Stimulated activated CD8-positive, alpha-beta memory T cell treated with anti-CD3 and anti-CD28 coated beads, Interleukin-2, amount 100 ng/mL, for 1 hour (primary cell): ENCODE measurements at places on chromosomes 2 and 18.

DNA sequence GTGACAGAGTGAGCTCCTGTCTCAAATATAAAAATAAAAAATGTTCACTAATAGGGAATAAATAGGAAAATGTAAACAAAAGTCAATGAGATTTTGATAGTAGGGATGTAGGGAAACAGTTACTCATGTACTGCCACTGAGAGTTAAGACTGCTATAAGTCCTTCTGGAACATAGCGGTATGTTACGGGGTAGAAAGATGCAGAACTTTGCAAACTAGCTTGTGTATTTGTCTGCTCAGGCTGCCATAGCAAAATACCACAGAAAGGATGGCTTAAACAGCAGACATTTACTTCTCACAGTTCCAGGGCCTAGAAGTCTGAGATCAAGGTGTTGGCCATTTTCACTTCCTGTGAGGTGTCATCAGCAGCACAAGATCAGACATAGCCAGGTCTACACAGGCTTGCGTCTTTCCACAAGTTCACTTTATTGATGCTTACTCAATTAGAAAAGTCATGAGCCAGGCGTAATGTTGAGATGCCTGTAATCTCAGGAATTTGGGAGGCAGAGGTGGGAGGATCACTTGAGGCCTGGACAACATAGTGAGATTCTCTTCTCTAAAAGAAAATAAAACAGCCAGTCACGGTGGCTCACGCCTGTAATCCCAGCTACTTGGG lies 8.8 kb downstream of the TXNDC2 start:
- no peak for DNase-seq

DNA sequence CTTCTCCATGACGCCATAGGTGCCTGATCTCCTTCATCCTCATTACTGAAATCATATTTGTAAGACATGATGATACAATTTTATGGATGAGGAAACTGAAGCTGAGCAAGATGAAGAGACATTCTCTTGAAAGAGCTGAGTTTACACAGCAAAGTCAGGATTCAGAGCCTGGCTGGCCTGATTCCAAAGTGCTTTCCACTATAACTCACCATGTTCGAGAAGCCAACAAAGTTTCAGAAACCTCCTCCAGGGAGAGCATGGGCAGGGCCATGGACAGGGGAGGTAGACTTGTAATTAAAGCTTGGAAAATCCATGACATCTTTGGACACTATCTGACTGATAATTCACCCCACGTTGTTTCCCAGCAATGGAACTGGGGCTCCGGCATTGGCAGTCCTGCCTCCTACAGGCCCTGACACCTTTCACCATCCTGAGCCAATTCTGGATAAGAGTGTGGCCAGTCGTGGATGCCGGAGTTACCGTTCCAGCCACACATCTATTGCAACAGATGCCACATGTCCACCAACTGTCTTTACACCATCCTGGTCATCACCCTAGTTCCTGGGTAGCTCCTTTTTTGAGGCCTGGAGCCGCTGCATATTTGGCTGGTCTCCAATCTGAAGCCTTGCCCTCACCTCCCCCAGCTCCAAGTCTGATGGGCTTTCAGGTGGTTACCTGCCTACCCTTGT lies 85.0 kb upstream of the PPP1CB start:
- DNase-seq, result no peak

- DNase-seq, result no peak
Measured at GRCh38 chr2:118053681-118054080, 34.6 kb upstream of the INSIG2 start.

GRCh38 chr2:16201848-16202247 lies 261.5 kb downstream of the MYCN start:
- no peak for DNase-seq

- no peak for DNase-seq
Measured at GRCh38 chr2:15732341-15733077, 140.8 kb downstream of the DDX1 start.

- no peak for DNase-seq
Measured at GRCh38 chr2:52732849-52733395, 1034.7 kb upstream of the CHAC2 start.

GRCh38 chr18:13441736-13442135 lies 223.2 kb downstream of the LDLRAD4 start:
- no peak for DNase-seq

GRCh38 chr2:174752403-174753037 lies 11.8 kb downstream of the CHRNA1 start:
- DNase-seq, result no peak

DNA sequence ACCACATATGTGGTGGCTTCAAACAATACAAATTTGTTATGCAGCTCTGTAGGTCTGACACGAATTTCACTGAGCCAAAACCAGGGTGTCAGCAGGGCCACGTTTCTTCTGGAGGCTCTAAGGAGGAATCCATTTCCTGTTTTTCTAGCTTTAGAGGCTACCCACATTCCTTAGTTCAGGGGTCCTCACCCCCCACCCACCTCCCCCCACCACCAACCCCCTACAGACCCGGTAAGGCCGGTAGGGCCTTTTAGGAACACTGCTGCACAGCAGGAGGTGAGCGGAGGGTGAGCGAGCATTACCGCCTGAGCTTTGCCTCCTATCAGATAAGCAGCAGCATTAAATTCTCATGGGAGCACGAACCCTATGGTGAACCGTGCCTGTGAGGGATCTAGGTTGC lies 10.6 kb upstream of the SLC39A10 start:
- DNase-seq, result no peak

GRCh38 chr2:201172279-201172678 lies 10.7 kb upstream of the CASP10 start:
- no peak for DNase-seq

DNA sequence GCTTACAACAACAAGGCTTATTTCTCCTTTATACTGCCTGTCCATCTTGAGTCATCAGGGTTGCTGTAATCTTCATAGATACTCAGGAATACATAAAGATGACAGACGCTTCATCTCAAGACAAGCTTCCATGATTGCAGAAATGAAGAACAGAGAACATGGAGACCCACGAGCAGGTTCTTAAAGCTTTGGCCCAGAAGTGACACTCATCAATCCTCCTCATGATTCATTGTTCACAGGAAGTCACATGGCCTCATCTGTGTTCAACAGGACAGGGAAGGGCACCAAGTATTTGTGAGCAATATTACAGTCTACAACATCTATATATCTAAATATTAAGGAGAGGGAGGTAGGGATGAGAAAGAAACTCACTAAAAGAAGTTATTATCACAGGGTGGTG lies 36.5 kb upstream of the PGAP1 start:
- no peak for DNase-seq

DNA sequence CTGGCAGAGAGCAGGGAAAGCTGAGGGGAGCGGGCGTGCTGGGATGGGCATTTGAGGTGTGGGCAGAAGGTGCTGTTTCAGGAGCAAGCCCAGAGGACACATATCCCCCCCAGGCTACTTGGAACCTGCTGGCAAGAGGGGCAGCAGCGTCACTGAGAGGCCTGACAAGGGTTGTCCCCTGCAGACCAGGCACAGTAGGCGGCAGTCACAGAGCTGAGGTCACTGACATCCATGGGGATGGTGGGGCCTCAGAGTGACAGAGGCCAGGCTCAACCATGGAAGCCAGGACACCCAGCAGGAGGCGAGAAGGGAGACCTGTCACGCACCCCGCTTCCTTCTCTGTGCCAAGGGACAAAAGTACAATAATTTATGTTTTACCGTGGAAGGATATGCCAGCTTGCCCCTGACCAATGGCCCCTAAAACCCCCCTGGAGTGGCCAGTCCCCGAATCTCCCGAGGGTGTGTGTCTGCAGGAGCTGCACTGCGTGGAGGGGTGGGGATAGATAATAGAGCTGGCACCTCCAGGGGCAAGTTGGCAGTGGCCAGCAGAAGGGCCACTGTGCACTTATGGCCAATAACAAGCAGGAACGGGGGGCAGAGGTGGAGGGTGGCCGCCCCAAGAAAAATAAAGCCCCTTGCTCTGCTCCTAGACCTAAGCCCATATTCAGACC lies 86.3 kb upstream of the SLC66A3 start:
- DNase-seq, result no peak

DNA sequence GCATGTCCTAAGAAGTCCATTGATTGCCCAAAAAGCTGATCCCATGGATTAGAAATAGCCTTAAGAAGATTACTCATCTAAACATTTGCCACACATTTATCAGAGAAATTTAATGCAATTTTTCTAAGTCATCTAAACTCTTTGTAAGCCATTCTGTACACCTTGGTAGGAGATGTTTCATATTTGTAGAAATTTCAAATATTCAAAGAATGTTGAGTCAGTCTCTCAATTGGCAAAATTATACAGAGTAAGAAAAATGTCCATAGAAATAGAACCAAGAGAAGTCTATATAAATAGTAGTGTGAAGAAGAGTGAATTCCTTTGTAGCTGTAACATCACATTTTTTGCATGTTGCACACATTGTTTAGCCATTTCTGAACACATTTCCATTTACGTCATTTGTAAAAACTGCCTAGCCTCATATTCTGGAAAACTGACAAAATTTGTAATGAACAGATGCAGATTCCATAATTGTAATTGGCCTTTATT lies 128.6 kb downstream of the MSTN start:
- DNase-seq, result no peak

- no peak for DNase-seq
Measured at GRCh38 chr2:163723881-163724280, 11.9 kb downstream of the FIGN start.

DNA sequence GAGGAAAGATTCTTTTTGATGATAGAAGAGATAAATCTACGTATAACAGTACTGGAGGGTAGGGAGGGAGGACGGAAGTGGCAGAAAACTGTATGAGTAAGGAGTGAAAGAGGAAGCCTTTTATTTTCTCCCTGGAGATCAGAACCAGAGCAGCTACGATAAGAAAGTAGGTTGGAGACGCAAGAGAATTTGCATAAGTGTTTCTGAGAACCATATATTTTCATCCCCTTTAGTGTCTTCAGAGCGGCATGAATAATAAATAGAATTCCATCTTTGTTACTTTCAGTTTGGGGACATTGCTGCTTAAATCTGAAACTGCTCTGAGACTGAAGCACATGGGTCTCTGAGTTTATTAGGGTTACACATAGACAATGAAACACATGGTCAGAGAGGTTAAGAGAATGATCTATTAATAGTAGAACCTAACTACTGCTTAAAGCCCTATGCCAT lies 230.2 kb upstream of the TNP1 start:
- DNase-seq, result no peak

DNA sequence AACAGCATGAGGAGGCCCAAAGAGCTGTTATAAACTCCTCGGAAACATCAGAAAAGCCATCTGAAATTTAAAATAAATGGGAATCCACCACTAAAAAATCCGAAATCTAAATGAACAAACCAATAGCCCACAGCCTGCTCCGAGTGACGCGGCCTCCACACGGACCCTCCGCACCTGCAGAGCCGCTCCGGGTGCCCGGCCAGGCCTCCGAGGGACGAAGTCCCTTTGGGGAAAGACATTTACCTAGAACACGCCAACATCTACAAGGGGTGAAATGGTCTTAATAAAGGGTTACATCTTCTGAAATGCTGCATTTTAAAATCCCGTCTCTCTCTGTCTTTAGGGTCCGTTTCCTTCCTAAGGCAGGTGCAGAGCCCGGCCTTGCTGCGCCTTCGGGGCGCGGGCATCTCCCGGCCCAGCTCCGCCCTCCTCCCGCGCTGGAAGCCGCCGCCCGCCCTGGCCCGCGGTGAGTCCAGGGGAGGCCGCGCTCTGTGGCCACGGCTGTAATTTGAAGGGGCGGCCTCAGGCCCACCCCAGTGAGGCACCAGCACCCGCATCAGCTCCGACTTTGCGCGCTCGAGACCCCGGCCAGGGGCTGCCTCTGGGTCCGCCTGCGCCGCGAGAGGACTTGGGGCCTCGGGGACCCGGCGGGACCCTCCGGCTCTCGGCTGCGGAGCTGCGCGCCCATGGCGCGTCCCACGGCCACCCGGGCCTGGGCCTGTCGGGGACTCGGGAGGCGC lies 42.3 kb upstream of the CTDP1 start:
- DNase-seq, result no peak

GRCh38 chr2:22481486-22482259 lies 903.3 kb upstream of the KLHL29 start:
- DNase-seq, result no peak

GRCh38 chr2:126943612-126944348 lies 45.1 kb downstream of the TEX51 start:
- no peak for DNase-seq

DNA sequence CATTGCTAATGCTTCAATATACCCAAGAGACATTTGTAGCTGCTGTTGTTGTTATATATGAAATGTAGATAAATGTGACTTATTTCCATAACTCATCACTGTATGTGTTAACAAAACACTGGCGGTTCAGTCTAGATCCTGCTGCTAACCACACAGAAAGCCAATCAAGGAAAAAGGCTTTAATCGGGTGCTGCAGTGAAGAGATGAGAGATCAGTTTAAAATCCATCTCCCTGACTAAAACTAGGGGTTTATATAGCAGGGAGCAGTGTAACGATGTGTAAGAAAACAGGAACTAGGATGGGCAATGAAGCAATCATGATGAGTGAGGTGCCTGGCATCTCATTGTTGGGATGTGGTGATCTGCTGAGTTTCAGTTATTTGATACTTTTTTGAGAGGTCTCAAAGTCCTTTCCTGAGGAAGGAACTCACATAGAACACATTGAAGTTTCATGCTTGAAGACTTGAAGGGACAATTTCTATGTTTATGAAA lies 677.7 kb upstream of the CDH7 start:
- DNase-seq, result no peak
